NCI-H446 treated with DMSO at 0.1 percent for 48 hours (cell line): ENCODE measurements at places on chromosomes 11 and 22.
A peak's percentile ranks its signal among the peaks of the same experiment; 100 is the strongest.

DNA sequence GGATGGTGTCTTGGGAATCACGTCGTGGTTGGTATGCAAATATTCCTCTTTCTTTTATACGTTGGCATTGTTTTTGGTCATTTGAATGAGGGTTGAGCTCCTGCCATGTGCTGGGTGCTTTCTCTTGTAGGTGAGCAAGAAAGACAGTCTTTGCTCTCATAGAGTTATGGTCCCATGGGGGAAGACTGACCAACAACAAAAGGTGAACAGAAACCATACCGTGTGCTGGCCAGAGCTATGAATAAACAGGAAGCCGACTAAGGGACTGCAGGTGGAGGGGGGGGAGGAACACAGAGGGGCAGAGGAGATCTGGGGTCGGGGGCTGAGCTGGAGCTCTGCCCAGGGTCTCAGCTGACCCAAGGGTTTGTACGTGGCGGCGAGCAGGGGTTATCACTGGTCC is 245.3 kb downstream of the CTTN start:
- no peak for DNase-seq

- DNase-seq: no peak
Measured at GRCh38 chr22:36816636-36817524, at the start of gene PVALB. PVALB (minus strand) TSS chr22:36817035; CDS start chr22:36817005, 30 bp downstream.

GRCh38 chr11:11668274-11668673 is 46.5 kb upstream of the GALNT18 start:
- no peak for DNase-seq

DNA sequence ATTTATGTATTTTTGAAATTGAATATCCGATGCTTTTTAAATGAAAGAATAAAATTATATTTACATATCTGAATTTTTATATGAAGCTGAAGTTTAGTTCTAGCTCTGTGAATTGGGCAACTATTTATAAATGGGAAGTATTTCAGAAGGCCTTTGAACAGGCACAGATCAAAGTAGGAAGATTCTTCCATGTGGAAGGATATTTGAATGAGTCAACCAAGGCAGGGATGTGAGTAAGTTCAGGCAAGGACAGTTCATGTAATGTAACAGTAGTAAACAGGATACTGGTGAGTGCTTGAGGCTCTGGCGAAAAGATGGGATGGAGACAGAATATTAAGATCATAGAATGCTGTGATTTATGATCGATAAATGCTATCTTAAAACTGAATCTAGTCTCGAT is 417.8 kb upstream of the CCDC179 start:
- DNase-seq: no peak

- peak; percentile 51 for DNase-seq
Measured at GRCh38 chr11:65386307-65387140, at the start of gene FRMD8. FRMD8 (plus strand) TSS chr11:65386637; CDS start chr11:65387037, 400 bp downstream.
